Stimulated activated CD8-positive, alpha-beta memory T cell treated with anti-CD3 and anti-CD28 coated beads, Interleukin-4, amount 100 ng/mL, for 1 hour (primary cell): ENCODE measurements at places on chromosomes 7 and 10.

GRCh38 chr7:5502721-5503243, 79.1 kb upstream of the TNRC18 start:
- no peak for DNase-seq

DNA sequence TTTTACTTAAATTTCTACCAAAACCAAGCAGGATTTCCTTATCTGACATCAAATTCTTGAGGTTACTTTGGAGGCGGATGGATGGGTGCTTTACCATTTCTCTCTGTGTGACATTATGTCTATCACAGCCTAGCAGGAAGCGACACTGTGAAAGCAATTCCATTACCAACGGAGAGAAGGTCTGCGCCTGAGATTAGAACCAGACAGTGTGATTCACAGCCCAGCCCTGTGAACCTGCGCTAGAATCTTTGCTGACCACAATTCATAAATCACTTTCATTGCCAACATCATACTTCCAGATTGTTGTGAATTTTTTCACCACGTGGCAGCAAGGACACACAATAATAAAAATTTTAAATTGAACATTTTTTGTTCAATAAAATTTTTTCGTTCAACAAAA, 126.5 kb downstream of the CUBN start:
- DNase-seq: peak; percentile 62

GRCh38 chr10:28253169-28253785, 49.6 kb downstream of the MPP7 start:
- no peak for DNase-seq

DNA sequence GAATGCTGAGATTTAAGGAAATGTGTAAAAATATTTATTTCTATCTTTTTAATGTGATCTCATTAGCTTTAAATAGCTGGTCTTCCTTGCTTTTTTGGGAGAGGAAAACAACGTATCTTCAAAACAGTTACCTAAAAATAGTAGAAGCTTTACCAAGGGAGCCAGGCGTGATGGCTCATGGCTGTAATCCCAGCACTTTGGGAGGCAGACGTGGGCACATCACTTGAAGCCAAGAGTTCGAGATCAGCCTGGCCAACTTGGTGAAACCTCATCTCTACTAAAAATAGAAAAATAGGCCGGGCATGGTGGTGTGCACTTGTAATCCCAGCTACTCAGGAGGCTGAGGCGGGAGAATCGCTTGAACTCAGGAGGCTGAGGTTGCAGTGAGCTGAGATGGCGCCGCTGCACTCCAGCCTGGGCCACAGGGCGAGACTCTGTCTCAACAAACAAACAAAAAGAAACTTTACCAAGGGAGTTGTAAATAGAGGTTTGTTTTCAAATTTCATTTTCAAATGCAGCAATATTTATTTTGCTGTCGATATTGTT, 48.4 kb upstream of the ITGB1 start:
- DNase-seq: no peak

DNA sequence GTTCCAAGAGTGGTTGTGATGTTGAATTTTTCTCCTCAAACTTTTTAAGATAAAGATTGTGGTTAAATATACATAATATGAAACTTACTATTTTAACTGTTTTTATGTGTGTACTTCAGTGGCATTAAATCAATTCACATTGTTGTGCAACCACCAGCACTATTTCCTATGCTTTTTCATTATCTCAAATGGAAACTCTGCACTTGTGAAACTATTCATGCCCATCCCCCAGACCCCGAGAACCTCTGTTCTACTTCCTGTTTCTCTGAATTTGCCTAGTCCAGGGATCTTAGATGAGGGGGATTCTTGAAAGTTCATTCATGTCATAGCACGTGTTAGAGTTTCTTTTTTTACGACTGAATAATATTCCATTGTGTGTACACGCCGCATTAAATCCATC, 67.0 kb downstream of the WDR37 start:
- DNase-seq: no peak

DNA sequence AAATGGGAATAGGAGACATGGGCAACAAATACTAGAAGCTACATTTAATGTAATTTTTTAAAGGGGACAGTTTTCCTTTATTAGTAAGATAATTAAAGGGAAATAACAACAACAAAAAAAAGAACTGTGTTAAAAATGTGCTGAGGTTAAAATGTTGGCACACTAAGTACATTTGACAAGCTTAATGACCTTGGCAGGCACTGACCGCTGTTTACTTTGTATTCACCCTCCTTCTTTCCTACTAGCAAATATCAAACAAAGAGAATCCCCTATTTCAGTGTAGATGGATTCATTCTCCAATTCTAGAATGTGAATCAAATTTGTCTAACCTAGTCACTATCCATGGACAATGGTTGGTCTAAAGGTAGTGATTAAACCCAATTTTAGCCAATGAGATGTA, 77.5 kb upstream of the TOMM7 start:
- DNase-seq: no peak

DNA sequence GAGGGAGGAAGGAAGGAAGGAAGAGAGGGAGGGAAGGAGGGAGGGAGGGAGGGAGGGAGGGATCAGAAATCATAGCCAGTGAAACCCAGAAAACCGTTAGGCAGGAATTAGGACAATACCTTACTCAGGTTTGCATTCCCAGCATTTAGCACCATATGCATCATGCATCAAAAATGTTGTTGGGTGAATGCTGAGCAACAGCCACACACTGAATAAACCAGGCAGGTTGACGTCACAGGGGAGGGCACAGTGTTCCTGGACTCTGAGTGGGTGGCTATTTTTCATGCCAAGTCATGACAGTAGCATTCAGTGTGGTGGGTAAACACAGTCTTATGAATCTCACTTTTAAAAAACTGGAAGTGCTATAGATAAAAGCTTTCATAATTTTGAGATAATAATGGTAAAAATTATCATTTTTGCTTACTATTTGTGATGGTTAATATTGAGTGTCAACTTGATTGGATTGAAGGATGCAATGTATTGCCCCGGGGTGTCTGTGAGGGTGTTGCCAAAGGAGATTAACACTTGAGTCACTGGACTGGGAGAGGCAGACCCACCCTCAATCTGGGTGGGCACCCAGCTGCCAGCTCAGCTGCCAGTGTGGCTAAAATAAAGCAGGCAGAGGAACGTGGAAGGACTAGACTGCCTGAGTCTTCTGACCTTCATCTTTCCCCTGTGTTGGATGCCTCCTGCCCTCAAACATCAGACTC, 199.1 kb upstream of the PRKCQ start:
- DNase-seq: no peak

- no peak for DNase-seq
Observed at GRCh38 chr10:75233444-75234016, 2.2 kb downstream of the COMTD1 start.

GRCh38 chr10:11225935-11226334, 208.3 kb downstream of the CELF2 start:
- no peak for DNase-seq

DNA sequence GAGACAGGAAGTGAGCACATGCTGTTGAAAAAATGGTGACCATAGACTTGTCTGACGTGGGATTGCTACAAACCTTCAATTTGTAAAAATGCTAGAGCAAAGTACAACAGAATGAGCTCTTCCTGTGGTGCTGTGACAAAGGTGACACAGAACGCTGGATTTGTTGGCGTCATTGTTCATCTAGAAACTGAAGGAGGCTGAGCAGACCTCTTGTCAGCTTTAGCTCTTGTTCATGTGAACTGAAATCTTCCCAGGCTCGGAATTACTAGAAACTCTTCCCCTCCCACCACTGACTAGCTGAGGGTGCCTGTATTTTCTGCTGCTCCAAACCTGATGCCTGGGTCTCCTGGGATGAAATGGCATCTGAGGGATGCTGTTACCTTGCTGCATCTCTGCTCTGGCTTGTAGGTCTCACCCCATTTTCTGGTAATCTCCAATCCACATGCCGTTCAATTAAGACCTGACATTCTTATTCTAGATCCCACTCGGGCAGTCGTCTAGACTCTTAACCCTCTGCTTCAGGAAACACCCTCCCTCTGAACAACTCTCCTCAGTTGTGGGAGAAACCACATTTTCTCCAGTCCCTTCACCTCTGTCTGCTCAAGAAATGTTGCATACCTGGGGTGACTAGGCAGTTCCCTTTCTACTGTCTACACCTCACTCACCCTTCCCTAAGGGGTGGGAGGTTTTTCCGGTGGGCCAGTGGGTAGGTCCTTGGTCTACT, 349.3 kb downstream of the CXCL12 start:
- DNase-seq: no peak

- DNase-seq: no peak
Observed at GRCh38 chr7:147276783-147277370, 1160.3 kb downstream of the CNTNAP2 start.

- DNase-seq: no peak
Observed at GRCh38 chr10:31381766-31382316, 62.8 kb downstream of the ZEB1 start.

- DNase-seq: no peak
Observed at GRCh38 chr7:120813546-120814252, 44.2 kb downstream of the TSPAN12 start.

GRCh38 chr10:94042001-94042833, 48.5 kb downstream of the PLCE1 start:
- no peak for DNase-seq

DNA sequence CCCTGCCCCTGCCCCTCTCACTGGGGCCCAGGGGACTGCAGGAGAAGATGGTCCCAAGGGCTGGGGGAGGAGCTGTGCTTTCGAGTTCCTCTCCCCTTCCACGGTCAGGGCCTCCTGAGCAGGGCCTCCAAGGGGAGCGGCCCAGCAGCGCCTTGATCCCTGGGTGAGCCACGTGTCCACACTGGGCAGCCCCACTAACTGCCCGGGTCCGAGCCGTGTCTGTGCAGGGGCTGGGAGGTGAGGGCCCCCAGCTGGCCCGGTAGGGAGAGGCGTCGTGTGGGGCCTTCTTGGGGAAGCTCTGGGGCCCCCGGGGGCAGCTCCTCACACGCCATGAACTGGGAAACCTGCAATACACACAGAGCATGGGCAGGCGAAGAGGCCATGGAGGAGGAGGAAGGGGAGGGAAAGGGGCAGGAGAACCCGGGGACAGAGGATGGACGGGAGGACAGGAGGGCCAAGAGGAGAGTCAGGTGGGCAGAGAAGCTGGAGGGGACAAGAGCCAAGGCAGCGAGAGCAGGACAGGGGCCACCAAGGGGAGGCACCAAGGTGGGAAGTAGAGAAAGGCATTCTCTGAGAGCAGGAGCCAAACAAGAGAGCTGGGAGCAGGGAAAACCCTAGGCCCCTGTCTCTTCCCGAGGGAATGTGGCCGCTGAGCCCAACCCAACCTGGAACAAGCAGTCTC, 32.8 kb downstream of the KCNH2 start:
- DNase-seq: no peak

DNA sequence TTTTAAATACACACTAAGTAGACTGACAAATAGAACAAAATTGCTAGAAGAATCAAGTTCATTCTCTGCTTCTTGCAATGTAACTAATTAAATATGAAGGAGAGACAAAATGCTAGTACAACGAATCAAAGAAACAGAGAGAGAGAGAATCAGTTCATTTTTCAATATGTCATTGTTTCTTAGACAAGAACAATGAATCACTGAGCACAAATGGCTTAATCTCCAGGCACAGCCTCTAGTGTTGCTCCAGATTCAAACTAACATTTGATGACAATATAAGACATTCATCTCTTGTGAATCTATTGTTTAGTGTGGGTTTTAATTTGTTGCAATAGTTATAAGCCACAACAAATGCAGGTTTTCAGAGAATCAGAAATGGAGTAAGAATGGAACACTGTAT, 357.4 kb upstream of the TMEM229A start:
- DNase-seq: no peak

- DNase-seq: no peak
Observed at GRCh38 chr7:78765943-78766729, 687.3 kb downstream of the MAGI2 start.

DNA sequence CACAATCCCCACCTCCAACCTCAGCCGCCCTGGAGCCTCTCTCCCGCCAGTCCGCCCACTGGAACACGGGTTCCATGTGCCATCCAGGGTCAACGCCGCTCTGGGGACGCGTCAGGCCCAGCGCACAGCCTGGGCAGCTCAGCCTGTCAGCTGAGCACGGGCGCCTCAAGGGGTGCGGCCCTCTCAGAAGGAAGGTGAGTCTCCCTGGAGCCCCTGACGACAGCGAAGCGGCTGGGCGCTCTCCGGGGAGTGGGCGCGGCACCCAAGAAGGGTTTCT, 1.2 kb upstream of the SLC18A3 start:
- DNase-seq: no peak

GRCh38 chr7:22876986-22877729, 54.5 kb upstream of the TOMM7 start:
- no peak for DNase-seq

DNA sequence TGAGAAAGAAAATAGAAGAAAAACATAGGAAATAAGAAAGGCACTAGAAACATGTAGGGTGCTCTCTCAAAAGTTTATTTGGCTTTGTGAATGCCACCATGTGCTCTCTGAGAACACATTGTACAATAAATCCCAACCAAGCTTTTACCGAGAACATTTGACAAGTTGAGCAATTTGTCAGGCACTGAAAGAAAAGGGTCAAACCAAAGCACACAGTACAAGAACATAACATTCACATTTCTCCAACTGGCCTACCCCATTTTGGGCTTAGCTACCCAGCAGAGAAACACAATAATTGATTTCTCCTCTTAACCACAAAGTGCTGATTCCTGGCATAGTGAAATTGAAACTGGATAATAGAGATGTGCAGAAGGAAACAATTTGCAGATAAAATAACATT, 69.2 kb upstream of the SLC39A12 start:
- DNase-seq: no peak

GRCh38 chr10:70735161-70735560, 50.0 kb downstream of the TBATA start:
- DNase-seq: no peak

DNA sequence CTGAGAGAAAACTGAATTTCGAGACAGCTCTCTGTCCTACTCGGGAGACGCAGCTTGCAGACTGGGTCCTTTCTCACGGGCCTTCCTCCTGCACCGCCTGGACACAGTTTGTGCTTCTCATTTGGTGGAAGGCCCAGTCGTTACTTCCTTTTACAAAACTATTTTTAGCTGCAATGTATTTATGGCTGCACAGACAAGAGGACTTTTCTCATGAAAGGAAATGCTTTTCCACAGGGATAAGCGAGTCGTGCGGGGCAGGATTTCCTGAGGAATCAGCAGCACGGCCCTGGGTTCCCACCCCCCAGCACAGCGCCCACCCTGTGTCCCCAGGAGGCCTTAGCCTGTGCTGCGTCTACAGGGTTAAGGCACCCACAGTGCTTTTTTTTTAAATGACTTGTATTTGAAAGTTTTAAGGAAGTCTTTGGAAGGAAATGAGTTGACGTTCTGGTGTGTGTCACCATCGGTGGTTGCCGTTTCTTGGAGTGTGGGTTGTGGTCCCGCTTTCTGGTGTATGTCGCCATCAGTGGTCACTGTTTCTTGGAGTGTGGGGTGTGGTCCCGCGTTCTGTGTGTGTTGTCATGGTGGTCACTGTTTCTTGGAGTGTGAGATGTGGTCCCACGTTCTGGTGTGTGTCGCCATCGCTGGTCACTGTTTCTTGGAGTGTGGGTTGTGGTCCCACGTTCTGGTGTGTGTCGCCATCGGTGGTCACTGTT, 50.9 kb downstream of the INPP5A start:
- DNase-seq: no peak

GRCh38 chr7:47292832-47293309, 289.0 kb downstream of the TNS3 start:
- DNase-seq: no peak
